ENCODE measurements at places on chromosomes 11 and 22.

GRCh38 chr11:41988951-41989572, 529.6 kb upstream of the LRRC4C start:
- no peak for DNase-seq
- no peaks in the 10 kb centered on the region for H3K4me1 ChIP-seq
- H3K27me3 ChIP-seq: no peaks in the 10 kb centered on the region
- H3K27ac ChIP-seq: no peak overlapping the region

DNA sequence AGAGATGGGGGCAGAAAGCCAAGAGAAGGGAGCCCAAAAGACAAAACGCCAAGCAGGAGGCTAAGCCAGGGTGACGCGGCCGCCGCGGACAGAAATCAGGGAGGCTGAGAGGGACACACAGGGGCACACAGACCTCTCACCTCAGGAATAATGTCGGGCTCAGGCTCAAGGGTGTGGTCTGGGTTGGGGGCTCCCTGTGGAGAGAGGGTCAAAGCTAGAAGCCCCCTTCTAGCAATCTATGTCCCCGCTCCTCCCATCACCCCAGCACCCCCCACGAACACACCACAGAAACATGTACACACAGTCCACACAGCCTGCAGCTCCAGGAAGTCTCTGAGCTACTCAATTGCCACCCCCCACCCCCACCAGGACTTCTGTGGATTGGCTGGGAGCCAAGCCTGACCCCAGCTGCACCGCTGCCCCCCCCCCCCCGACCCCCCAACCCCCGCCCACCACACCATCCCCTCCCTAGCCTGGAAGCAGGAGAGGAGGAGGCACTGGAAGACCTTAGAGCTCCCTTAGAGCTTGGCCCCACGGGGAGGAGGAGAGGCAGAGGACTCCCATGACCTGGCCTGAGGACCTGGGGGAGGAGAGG, 6.9 kb downstream of the BCL9L start:
- no peak overlapping the region for H3K4me3 ChIP-seq
- no peak for DNase-seq
- H3K36me3 ChIP-seq: peaks cover 2% of the 10 kb centered on the region

- no peak for DNase-seq
- H3K36me3 ChIP-seq: no peaks in the 10 kb centered on the region
- H3K27me3 ChIP-seq: no peaks in the 10 kb centered on the region
- no peak overlapping the region for H3K4me3 ChIP-seq
Measured at GRCh38 chr11:111966678-111967077, 29.5 kb downstream of the DIXDC1 start.

- no peaks in the 10 kb centered on the region for H3K27me3 ChIP-seq
- H3K36me3 ChIP-seq: no peaks in the 10 kb centered on the region
- H3K27ac ChIP-seq: no peak overlapping the region
- no peak overlapping the region for H3K4me3 ChIP-seq
Measured at GRCh38 chr22:40472051-40472450, 101.7 kb downstream of the SGSM3 start.

DNA sequence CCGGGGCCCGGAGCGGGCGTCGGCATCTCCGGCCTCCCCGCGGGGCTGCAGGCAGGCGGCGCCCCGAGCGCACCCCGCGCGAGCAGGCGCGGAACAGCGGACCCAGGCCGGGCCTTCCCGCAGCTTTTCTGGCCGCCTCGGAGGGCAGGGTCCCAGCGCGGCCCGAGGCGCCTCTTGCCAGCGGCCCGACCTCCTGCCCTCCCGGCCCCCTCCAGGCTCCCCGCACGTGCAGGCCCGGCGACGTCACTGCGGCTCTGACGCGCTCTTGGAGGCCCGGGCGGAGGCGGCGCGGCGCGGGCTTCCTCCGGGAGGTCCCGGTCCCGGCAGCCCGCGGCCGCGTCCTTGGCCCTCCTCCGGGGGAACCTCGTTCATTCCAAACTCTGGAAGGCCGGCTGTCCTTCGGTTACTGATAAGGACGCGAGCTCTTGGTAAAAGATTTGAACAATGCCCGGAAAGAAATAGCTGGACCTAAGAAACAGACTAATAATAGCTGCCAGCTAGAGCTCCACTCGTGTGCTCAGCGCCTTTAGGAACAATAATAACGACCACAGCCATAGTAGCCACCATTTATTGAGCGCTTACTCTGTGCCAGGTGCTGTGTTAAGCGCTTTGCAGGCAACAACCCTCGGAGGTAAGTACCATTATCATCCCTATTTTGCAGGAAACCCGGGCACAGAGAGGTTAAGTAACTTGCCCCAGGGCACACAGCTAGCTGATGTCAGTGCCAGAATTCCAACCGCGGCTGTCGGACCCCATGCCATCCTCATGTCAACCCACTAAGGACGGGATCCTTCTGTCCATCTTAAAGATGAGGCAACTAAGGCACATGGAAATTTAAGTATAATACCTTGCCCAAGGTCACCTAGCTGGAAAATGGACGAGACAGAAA, 39.1 kb upstream of the CREB3L1 start:
- H3K27ac ChIP-seq: no peak overlapping the region
- peak overlapping the region; percentile 27 for H3K4me3 ChIP-seq
- peak; percentile 49 for DNase-seq
- H3K27me3 ChIP-seq: peaks cover 29% of the 10 kb centered on the region

- no peaks in the 10 kb centered on the region for H3K27me3 ChIP-seq
- no peak for DNase-seq
- H3K36me3 ChIP-seq: peaks cover 21% of the 10 kb centered on the region
- H3K27ac ChIP-seq: peak overlapping the region; percentile 69
Measured at GRCh38 chr22:46641811-46642266, 21.7 kb downstream of the GRAMD4 start.
